ENCODE measurements at places on chromosomes 1 and 21. TPM values are rescaled to one million over a fixed set of nuclear protein-coding genes. Genes with fewer than 3 reads are reported as not detected.

DNA sequence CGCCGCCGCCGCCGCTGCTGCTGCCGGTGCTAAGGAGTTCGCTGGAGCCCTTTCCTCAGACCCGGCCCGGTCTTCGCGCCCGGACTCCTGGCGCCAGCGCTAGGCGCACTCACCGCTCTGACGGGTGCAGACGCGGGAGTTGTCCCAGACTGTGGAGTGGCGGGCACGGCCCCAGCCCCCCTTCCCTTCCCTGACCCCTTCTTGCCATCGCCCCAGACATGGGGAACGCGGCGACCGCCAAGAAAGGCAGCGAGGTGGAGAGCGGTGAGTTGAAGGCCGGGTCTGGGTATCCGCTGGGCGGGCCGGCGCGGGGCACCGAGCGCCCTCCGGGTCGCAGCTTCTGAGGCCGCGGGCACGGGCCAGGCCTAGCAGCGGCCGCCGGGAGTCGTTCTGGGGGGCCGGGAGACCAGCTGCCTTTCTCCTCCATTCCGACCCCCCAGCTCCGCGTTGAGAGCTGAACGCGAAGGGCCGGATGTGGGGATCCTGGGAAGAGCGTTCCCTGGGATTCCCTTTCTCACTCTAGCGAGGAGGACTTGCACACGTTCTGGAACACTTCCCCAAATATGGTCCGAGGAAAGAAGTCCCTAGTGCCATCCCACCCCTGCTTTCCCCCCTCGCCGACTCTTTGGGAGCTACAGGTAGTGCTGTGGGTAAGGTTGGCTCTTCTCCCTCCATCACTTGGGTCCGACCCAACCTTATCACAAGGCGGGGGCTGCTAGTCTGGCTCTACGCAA lies 65.8 kb upstream of the PRKACB start:
- DNase-seq: no peak

GRCh38 chr1:29936031-29936544 lies 699.8 kb downstream of the PTPRU start:
- DNase-seq: no peak

The SLFNL1 gene
- total RNA-seq: 0.72 TPM

- DNase-seq: no peak
Observed at GRCh38 chr1:169483500-169483966, 2.2 kb downstream of the SLC19A2 start.

GRCh38 chr1:85244271-85245061 lies 15.0 kb downstream of the C1orf52 start:
- DNase-seq: no peak

The PGLYRP4 gene
- not detected for total RNA-seq

The AMY1C gene
- total RNA-seq: not detected

The RNU1-3 gene
- total RNA-seq: under 0.01 TPM

- no peak for DNase-seq
Observed at GRCh38 chr1:11653101-11653860, 948 bp downstream of the FBXO2 start.

The OR14C36 gene
- not detected for total RNA-seq

The TRABD2B gene
- 3.0 TPM for total RNA-seq

The KLHDC9 gene
- total RNA-seq: 0.60 TPM

GRCh38 chr1:115476616-115477015 lies 138.6 kb upstream of the NGF start:
- DNase-seq: no peak

DNA sequence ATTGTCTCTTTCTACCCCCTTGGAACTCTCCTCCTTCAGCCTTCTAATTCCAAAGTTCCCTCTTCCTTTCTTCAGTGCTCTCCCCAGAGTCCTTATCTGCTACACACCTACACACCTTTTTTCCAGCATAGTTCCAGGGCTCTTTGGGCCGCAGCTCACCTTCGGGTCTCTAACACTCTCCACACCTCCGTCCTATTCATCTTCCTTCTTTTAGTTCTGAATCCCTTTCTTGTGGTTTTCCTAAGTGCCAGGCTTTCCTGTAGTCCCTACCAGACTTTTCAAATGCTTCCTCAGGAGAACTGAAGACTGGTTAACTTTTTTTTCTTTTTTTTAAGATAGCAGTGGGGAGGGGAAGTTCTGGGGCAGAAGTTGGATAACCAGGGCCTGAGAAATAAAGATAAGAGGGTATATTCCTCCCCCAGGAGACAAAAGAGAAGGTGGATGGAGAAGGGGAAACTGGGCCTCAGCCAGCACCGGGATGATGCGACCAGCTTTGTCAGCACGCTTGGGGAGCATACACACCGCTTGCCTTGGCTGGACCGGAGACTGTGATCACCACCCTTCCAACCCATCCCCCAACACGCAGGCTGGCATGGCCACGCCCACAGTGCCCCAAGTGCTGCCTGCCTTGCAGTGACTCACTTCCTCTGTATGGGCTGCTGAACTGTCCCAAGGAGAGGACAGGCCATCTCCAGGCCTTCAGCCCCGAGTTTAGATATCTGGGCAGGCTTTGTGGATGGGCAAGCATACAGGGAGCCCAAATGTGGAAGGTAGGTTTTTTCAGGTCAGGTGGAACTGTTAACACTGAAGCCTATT lies 2.5 kb upstream of the CERS2 start:
- DNase-seq: peak; percentile 62

The OR6Y1 gene
- not detected for total RNA-seq

The RAB4A gene
- 30.6 TPM for total RNA-seq

The PIGP gene
- 32.1 TPM for total RNA-seq

The OR2L8 gene
- not detected for total RNA-seq

The SLC30A10 gene
- not detected for total RNA-seq

The MRAP gene
- 162 TPM for total RNA-seq

The FCER1G gene
- total RNA-seq: 151 TPM

The SPRR2A gene
- total RNA-seq: not detected

The TCEA3 gene
- total RNA-seq: 5.0 TPM

The SPRR2E gene
- not detected for total RNA-seq

DNA sequence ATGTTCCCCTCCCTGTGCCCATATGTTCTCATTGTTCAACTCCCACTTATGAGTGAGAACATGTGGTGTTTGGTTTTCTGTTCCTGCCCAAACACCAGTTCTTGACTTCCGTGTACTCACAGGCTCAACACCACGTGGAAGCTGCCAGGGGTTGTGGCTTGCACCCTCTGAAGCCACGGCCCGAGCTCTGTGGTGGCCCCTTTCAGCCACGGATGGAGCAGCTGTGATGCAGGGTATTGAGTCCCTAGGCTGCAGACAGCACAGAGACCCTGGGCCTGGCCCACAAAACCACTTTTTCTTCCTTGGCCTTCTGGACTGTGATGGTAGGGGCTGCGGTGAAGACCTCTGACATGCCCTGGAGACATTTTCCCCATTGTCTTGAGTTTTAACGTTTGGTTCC lies 111.6 kb downstream of the SYT14 start:
- no peak for DNase-seq

- DNase-seq: no peak
Observed at GRCh38 chr1:207983044-207983635, 72.2 kb upstream of the CD34 start.

DNA sequence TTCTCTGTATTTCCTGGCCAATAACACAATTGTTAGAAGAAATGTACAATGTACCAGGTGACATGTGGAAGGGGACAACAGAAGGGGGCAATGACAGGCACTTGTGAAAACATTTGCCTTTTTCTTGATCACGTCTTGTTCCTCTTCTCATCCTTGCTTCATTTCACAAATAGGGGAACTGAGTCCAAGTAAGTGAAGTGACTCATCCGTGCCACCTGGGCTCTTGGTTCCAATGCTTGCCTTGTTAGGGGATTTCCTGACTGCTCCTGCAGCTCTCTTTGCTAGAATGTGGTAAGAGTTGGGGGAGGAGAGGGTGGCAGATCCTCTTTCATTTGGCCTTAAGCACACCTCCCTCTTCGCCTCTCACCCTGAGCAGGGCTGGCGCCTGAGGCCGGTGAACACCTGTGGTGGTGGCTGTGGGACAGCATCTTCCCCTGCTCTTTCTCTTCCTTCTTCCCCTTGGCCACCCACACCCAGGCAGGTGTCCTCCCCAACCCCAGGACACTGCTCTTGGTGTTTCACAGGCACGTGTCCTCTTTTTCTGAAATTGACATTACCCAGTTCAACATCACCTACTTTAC lies 2.2 kb upstream of the RHEX start:
- DNase-seq: no peak

The PADI4 gene
- total RNA-seq: 16.1 TPM

DNA sequence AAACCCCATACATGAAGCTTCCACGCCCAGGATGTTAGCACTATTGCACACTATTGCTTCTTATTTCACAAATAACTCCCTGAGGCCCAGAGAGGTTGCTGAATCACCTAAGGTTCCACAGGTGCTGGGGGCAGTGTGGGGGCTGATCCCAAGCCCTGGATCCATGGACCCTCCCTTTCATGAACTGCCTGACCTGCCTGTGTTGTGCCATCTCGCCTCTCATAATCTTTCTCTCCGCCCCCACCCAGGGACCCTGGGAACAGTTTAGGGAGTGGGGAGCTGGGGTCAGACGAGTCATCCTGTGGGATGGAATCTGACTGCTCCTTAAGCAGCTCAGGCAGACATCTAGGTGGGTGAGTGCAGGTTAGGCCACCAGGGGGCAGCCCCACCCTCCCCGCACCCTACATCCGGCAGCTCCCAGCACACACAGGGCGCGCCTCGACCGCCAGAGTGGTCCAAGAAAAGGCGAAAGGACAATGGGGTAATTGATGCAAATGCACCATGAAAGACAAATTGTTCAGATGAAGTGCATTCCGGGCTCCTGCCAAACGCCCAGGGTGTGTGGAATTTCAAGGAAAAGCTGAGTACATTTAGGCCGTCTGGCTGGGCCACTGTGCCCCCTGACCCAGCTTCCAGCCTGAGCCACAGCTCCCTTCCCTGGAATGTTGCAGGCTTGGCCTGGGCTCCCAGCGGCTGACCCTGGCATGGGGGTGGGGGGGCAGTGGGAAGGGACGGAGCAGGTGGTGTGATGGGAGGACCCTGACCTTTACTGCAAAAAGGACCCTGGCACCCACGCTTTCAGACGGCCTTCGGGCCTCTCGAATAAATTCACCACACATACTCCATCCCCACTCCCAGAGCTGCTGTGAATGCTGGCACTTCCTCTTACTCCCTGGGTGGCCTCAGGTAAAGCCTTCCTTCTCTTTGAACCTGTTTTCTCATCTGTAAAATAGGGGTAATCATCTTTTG lies 20.8 kb downstream of the PHLDA3 start:
- peak; percentile 60 for DNase-seq

DNA sequence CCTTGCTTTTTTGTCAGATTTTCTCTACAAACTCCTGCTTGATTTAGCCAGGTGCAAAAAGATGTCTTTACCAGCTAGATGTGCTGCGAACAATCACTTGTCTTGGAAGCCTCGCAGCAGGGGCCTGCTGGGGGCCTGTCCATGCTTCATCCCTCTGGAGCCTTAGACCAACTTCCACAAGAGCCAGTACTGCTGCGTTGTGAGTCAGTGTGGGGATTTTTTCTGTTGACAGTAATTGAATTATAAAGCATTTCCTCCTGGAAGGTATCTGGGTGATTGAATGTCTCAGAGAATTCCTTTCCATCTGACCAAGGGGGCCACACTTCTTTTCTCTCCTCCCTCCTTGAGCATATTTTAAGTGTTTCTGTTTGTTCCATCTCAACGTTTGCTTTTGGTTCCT lies 40.4 kb upstream of the LDLRAP1 start:
- DNase-seq: no peak

DNA sequence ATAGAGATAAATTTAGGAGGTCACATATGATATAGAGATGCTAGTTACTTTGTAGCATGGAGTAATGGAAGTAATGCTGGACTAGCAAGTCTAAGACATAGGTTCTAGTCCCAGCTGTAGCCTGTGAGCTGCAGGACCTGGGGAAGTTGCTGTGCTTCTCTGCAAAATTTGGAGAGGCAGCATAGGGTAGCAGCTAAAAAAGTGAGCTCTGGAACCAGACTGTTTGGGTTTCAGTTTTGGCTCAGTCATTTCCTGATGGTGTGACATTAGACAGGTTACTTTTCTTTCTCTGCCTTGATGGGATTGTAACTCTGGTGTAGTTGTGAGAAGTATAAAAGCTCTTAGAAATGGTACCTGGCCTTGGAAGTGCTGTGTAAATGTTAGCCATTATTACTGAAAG lies 3.3 kb downstream of the METTL13 start:
- no peak for DNase-seq

GRCh38 chr1:100510451-100510850 lies 27.5 kb upstream of the GPR88 start:
- no peak for DNase-seq

DNA sequence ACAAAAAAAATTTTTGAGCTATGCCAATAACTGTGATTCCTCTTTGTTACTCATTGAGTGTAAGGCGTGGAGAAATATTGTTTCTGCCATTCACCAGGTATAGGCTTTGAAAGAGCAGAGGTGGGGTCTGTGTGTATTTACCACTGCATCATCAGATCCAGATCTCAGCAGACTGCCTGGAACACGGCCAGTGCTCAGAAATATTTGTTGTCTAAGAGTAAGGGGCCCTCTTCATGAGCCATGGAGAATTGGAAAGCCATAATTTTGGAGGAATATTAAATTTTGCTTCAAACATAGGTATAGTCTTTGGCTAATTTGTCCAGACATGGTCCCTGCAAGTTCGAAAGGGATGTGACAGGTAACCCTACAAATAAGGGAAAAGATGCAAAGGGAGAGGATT lies 231.3 kb upstream of the IRF2BP2 start:
- no peak for DNase-seq

DNA sequence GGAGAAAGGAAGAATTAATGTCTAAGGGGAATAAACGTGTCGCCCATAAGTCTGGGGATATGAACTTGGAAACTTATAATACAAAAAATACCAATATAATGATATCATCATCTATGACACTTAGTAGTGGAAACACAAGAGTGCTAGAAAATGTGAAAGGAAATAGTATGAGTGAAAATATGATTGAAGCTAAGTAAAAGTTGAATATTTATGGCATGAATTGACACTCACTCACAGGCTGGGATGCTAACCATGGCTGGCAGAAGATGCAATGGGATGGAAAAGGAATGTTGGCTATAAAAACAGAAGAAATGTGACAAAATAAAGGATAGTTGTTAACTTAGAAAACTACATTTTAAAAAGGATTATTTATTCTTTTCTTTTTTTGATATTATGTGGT lies 120.1 kb downstream of the XPR1 start:
- no peak for DNase-seq

The OSCP1 gene
- total RNA-seq: 5.0 TPM

GRCh38 chr1:208101661-208102431 lies 142.3 kb downstream of the PLXNA2 start:
- DNase-seq: peak; percentile 35

GRCh38 chr1:63641615-63642014 lies 48.4 kb downstream of the PGM1 start:
- DNase-seq: no peak

DNA sequence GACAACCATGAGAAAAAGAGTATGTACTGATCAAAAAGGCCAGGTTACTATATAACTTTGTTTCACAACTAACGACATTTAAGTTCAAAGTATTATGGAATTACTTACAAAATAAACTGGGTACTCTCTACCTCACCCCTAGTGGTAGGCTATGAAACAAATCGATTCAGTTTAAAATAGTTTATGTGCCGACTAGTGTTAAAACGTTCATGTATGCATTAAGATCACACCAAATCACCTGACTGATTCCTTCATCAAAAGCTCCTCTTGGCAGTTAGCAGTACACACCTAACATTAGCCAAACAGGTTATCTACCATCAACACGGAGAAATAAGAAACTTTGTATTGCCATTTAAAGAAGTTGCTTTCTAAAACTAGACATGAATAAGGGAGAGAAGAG lies 137.1 kb downstream of the AKT3 start:
- no peak for DNase-seq

GRCh38 chr1:22024485-22025367 lies 23.3 kb downstream of the CELA3A start:
- peak; percentile 34 for DNase-seq
